ENCODE measurements at places on chromosomes 2 and 18. TPM values are rescaled to one million over a fixed set of nuclear protein-coding genes. Genes with fewer than 3 reads are reported as not detected.

STPG4 gene
- not detected for total RNA-seq

AGPS gene
- 33.1 TPM for total RNA-seq

CLASP1 gene
- 49.8 TPM for total RNA-seq

UNC50 gene
- 49.6 TPM for total RNA-seq

SKOR2 gene
- not detected for total RNA-seq

NRP2 gene
- 11.2 TPM for total RNA-seq

KRTCAP3 gene
- total RNA-seq, result not detected

MROH2A gene
- under 0.01 TPM for total RNA-seq

CD8B2 gene
- not detected for total RNA-seq

KLF11 gene
- total RNA-seq, result 17.2 TPM

C2orf72 gene
- not detected for total RNA-seq

POLR1A gene
- 29.4 TPM for total RNA-seq

IL36B gene
- total RNA-seq, result not detected

LHCGR gene
- total RNA-seq, result not detected

FBXO15 gene
- 0.49 TPM for total RNA-seq

RAB6C gene
- not detected for total RNA-seq

SLC11A1 gene
- 0.09 TPM for total RNA-seq

TBR1 gene
- total RNA-seq, result not detected

VRK2 gene
- 47.1 TPM for total RNA-seq

CLK1 gene
- 175 TPM for total RNA-seq

MRPL33 gene
- total RNA-seq, result 109 TPM

ILKAP gene
- 18.6 TPM for total RNA-seq

CD28 gene
- not detected for total RNA-seq

TCF7L1 gene
- 3.5 TPM for total RNA-seq

SERTAD2 gene
- 34.4 TPM for total RNA-seq

ANKRD23 gene
- total RNA-seq, result 6.0 TPM

ZAP70 gene
- total RNA-seq, result not detected

KCNIP3 gene
- 2.9 TPM for total RNA-seq

SYT4 gene
- total RNA-seq, result under 0.01 TPM

MSTN gene
- total RNA-seq, result 0.08 TPM

CD8A gene
- total RNA-seq, result not detected

SKA1 gene
- 3.0 TPM for total RNA-seq

TRIM54 gene
- not detected for total RNA-seq

VWA3B gene
- not detected for total RNA-seq

REG3A gene
- not detected for total RNA-seq

DYTN gene
- not detected for total RNA-seq

KCNF1 gene
- total RNA-seq, result not detected

TYMS gene
- 1.1 TPM for total RNA-seq

ACTG2 gene
- 2.4 TPM for total RNA-seq

NCKAP5 gene
- total RNA-seq, result 1.7 TPM

SLC30A3 gene
- 0.09 TPM for total RNA-seq

APLF gene
- 6.8 TPM for total RNA-seq

TXNL4A gene
- 62.2 TPM for total RNA-seq

B3GNT7 gene
- 0.27 TPM for total RNA-seq

MALT1 gene
- 56.1 TPM for total RNA-seq
